ENCODE measurements at places on chromosomes 13 and 19.

GRCh38 chr19:49814010-49814409 lies 918 bp upstream of the FUZ start:
- no peak for DNase-seq

DNA sequence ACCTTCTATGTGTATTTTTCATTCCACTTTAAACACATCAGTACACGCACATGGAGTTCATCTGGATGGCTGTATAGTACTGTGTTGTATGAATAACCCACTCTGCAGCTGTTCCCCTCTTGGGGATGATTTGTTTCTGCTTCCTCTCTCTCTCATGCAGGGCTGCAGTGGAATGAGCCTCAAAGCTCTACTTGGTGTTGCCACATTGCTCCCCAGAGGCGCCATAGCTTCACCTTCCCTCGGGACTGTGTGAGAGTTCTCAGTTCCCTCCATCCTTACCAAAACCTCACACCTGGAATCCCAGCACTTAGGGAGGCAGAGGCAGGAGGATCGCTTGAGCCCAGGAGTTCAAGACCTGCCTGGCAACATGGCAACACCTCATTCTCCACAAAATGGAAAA lies 28.4 kb upstream of the GPR183 start:
- no peak for DNase-seq

GRCh38 chr19:43606569-43607229 lies 5.2 kb upstream of the SRRM5 start:
- DNase-seq: no peak

DNA sequence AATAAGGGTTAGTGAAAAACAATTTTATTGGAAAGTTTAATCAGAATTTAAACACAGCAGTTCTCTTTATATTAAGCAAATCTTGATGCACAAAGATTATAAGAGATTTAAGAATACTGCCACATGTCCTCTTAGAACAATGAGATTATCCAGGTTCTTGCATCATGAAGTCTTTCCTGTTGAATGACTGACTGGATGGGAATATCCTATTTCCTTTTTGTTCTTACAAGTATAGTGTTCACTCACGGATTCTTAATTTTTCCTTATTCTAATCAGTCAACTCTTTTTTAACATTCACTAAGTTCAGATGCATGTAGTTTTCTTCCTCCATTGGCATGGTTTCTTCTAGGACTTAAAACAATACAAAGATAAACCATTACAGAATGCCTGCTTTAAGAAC lies 10.1 kb downstream of the URI1 start:
- DNase-seq: no peak

DNA sequence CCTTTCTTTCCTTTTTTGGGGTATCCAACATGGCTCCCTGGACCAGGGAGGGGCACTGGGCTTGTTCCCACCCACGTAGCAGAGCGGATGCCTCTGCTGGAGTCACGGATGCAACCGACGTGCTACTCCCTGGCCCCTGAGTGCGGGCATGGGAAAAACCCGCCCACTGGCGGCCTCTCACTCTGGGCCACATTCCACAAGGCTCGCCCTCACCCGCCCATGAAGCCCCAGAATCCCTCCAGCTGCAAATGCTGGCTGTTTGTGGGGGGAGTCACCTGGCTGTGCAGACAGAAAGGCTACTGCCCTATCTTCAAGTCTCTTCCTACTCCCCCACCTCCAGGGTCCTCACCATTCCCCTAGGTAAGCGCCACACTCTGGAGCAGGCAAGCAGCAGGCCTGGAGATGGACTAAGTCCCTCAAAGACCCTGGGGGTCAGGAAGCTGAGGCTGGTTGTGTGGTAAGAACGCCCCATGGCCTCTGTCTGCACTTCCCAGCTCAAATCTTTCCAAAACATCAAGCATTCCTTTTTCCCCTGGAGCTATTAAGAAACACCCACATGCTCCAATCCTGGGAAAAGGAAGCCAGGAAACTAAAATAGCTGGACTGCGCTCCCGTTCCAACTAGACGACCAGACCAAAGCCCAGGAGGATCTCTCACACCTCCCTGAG lies 17.9 kb upstream of the EPHX3 start:
- no peak for DNase-seq

DNA sequence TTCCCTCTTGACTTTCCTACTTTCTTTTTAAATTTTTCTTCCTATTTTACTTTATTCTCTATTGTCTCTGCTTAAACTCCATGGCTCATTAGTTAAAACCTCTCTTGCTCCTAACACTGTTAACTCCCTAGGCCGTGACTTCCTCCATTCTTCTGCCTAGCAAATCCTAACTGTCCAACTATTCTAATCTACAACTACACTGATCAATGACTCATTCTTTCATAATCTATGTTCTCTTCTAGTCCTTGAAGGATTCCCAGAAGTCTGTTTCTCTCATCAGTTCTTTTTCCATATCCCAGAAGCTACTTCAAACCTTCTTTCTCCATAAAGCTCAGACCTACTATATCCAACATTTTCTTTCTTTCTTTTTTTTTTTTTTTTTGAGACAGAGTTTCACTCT lies 66.9 kb downstream of the MICU2 start:
- DNase-seq: no peak

DNA sequence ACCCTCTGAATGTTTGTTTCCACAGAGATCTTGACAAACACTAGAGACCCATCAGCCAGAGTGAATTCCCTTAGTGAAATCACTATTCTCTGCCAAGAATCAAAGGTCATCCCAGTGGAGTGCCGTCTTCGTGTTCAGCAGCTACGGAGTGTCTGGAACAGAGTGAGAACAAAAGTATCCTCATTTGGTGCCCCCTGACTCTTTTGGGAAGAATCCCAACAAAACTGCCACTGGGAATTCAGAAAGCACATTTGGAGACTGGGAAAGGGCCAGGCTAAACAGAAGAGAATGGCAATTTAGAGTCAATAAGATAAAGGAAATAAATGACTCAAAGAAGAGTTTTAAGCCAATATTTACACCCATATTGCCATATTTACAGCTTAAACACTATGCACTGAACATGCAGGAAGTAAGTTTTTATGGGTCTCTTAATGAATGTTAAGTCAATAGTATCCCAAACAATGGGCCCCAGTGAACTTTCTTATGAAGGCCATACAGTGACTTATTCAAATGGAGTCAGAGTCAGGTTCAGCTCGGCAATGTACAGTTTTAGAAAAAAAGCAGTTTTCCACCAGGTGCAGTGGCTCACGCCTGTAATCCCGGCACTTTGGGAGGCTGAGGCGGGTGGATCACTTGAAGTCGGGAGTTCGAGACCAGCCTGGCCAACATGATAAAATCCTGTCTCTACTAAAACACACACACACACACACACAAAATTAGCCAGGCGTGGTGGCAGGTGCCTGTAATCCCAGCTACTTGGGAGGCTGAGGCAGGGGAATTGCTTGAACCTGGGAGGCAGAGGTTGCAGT lies 392.6 kb downstream of the KLF5 start:
- no peak for DNase-seq

GRCh38 chr13:64293923-64294322 lies 2878.3 kb upstream of the PCDH20 start:
- DNase-seq: no peak

GRCh38 chr13:43279696-43280095 lies 256.3 kb downstream of the DNAJC15 start:
- DNase-seq: no peak

DNA sequence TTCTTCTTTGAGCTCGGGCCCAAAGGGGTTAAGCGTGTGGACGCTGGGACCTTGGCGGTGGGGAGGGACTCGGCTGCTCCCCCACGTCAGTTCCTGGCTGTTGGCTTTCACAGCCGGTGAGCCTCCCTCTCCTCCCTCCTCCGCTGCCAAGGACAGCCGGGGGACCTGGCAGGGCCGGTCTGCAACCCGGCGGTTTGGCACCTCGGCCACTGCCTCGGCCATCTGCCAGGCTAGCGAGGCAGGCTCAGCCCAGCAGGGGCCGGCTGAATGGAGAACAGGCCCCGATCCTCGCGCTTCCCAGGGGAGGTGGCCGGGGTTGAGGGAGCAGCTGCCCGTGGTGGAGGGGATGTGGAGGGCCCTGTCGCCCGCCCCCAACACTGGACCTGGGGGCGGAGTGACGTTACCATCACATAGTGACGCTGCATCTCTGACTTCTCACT lies 5.0 kb downstream of the TLE5 start:
- no peak for DNase-seq

DNA sequence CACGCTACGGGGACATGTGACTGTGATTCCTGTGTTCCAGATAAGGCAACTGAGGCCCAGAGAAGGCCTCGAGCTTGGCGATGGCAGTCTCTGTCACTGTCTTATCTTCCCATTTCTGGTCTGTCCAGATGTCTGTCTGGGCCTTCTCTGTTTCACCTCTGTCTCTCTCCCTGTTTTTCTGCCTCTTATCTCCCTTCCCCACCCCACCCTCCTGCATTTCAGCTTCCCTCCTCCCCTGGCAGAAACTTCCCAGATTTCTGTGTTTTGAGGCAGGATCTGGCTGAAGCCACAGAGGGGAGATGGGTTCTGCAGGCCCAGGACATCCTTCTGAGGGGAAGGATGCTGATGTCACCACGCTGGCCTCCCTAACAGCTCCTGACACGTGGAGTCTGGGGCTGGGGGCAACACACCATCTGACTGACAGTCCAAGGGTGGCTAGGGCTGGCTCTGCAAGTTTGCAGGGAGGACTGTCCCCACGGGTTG lies 14.4 kb downstream of the PAK4 start:
- no peak for DNase-seq

GRCh38 chr13:110161112-110161882 lies 145.7 kb downstream of the COL4A1 start:
- no peak for DNase-seq

DNA sequence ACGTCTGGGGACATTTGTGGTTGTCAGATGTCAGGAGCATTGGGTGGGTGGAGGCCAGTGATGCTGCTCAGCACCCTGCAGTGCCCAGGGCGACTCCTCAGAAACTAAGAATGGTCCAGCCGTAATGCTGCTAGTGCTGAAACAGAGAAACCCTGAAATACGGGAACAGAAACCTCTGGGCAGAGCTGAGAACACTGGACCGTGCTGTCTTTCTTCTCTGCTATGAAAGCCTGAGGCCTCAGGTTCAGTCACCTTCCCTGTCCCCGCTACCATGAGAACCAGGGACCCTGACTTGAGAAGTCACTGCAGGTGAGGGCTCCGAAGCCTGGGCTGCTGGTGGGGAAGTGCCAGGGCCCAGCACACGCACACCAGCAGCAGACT lies 13.4 kb downstream of the CAPS start:
- no peak for DNase-seq

DNA sequence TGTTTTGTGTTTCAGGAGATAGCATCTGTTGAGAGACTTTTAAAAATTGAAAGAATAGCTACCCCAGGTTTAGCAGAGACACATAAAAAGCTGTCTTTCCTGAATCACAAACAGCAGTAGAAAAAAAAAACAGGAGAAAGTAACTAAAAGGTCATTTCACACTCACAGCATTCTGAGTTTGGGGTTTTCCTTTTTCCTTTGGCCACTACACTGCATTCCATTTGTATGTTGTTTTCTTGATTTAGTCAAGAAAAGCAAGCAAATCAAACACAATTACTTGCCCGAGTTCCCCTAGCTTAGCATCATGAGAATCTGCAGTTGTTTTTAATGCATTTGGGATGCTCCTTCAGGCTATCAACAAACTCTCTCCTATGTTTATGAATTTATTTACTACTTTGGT lies 161.0 kb downstream of the KCTD12 start:
- no peak for DNase-seq

DNA sequence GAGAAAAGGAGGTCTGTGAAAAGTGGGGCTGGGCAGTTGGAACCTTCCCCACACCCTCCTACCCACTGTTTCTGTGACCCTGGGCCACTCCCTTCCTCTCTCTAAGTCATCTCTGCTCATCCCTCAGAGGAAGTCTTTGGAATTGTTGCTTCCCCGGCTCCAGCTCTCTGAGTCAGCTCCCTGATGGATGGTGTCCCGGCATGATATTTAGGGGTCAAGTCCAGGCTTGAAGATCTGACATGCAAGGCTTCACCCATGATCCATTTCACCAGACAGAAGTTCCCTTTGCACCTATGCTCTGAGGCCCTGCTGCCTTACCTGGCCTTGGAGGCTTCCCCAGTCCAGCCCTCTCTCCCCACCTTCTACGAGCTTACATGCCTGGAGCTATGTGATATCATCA lies 13.3 kb downstream of the EXOC3L2 start:
- DNase-seq: no peak

DNA sequence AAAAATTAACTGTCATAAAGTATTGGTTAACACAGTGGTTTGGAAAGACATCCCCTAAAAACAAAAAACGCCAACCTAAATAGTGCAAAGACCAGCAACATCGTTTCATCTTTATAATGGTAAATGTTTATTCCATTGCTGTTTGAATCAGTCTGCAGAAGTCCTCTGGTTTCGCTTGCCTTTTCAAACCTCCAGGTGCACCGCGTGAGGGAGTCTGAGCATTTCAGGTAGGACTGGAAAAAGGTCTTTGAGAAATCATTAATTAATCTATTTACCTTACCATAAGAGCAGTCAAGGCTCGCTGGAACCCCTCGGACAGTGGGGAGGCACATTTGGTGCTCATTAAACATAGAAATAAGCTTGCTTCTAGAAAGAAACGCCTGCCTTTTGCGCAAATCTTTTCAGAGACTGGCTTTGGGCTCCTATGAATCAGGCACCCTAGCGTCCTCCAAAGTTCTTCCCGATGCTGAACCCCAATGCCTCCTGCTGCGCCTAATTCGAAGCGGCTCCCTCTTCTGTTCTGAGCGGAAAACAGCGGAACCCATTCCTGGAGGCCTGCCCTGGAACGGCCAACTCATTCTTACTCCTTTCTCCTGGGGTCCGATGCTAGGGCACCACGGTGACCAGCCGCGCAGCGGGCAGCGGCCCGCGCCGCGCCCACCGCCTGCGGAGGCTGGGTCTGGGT lies 951 bp upstream of the MTUS2 start:
- DNase-seq: no peak

DNA sequence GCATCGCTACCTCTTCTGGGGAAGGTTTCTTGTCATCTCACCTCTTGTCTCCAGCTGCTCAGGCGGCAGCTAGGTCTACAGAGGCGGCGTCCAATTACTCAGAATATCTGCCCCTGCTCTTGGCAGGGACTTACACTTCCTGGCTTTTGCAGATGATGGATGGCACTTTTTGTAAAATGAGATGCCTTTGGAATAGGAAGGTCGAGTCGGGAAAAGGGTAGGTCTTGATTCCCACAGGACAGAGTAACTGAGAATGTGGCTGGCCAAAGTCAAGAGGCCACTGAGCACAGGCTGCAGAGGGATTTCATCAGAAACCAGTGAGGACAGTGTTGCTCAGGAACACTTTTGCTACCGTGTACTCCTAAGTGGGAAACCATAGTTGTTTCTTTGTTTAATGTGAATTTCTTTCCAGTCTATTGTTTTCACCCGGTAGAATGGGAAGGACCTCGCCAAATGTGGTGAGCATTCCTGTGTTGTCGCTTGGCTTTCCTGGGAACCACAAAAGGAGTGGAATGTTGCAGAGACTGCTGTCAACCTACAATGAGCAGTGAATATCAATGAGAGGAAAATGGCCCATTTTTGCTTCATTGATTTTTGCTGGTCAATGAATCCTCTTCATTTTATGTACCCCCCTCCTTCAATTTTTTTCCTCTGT lies 383.7 kb downstream of the HS6ST3 start:
- DNase-seq: no peak

- no peak for DNase-seq
Measured at GRCh38 chr13:37416291-37417059, 182.1 kb downstream of the POSTN start.

- DNase-seq: peak; percentile 73
Measured at GRCh38 chr19:45779231-45780145, 2.8 kb downstream of the DMPK start.
